Renal cortical epithelial cell (primary cell): ENCODE measurements at places on chromosomes 11 and 22. TPM values are rescaled to one million over a fixed set of nuclear protein-coding genes. Genes with fewer than 3 reads are reported as not detected.

DNA sequence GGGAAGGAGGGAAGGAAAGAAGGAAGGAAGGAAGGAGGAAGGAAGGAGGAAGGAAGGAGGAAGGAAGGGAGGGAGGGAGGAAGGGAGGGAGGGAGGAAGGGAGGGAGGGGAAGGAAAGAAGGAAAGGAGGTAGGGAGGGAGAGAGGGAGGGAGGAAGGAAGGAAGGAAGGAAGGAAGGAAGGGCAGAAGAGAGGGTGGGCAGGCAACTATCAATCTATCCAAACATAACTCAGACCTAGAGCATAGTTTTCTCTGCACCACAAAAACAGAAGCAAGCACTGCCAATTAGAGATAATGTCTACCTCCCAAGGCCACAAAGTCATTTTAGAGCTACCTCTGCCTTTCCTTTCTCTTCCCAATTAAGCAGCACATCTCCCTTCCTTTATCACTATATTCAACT is 109.1 kb downstream of the ETS1 start:
- DNase-seq, result no peak

- no peak for DNase-seq
Observed at GRCh38 chr22:50699001-50699755, 26.6 kb downstream of the SHANK3 start.

Gene OR2AG1
- total RNA-seq, result not detected in 2 replicates

Gene AIP
- total RNA-seq, result 53.2 and 56.8 TPM in 2 replicates

DNA sequence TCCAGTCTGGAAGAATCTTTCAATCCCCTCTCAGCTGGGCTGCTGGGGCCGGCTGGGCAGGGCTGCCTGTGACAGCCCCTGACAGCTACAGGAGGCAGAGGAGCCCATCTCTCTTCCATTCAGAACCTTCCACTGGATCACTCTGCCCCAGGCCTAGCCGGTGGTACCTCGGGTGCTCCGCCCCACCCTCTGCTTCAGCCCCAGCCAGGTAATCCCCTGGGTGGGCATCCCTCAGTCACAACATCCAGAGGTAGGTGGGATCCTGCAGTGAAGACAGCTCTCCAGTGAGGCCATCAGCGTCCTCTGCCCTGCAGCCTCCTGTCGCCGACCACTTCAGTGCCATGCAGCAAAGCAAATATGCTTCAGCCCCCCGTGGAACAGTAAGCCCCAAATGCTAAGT is 223.7 kb downstream of the DSCAML1 start:
- no peak for DNase-seq

DNA sequence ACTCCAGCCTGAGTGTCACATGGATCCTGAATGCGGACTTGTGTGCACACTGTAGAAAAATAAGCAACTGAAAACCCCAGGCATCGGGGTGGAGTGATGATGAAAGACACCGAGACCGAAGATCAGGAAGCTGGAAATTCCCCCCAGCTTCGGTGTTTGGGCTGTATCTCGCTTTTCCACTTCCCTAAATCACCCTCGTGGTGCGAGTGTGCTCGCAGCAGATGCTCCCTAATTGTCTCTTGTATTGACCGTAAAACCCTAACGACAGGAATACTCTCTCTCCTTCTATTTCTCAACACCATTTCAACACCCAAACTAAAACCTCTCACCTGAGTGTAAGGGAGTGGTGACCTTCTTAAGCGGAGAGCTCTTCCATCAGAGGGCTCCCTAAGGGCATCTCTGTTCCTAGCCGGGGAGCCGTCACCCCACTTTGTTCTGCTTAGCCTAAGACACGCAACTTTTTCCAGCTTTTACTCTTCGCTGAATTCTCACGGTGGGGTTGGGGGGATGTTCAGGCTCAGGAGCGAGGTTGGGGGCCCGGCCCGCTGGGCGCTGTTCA is 635 bp upstream of the GRK3 start:
- no peak for DNase-seq

- no peak for DNase-seq
Observed at GRCh38 chr11:62719302-62719978, 7.8 kb downstream of the HNRNPUL2 start.

Gene MS4A3
- total RNA-seq, result not detected in 2 replicates

Gene CABP7
- total RNA-seq, result 0.10 TPM in 1 of 2 replicates, not detected in the other

Gene SYT13
- total RNA-seq, result 12.1 and 42.2 TPM in 2 replicates

DNA sequence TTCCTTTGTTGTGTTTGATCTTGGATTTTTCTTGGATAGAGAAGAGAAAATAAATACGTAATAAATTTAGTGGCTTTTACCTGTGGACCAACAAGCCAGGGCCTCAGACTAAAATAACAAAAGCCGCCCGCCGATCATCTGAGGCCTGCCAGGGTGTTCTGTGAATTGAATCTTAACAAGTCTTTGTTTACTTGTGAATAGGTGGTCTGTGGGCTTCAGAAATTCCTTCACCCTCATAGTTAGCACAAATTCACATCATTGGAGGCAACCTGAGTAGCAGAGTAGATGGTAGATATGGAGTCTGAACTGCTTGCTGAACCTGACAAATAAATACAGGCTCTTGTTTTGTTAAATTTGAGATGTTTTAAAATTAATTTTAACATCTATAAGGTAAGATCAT is 176.3 kb upstream of the MTNR1B start:
- DNase-seq, result no peak

Gene TMX2
- 61.1 and 78.2 TPM in 2 replicates for total RNA-seq

DNA sequence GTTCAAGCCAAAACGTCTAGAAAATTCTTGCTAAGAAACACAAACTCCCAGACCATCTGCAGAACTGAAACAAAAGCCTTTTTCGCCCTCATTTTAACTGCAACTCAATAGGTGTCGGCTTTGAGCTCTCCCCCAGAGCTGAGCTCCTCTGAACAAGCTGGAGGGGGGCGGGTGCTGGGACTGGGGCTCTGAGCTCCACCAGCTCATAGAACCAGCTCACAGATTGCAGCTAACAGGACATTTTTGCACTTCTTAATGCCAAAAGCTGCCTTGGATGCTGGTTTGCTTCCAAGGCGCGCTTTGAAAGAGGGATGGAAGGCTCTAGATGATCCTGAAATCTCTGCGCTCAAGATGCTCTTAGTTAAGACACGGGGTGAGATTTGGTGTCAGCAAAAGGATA is 6.0 kb upstream of the YWHAH start:
- DNase-seq, result no peak

DNA sequence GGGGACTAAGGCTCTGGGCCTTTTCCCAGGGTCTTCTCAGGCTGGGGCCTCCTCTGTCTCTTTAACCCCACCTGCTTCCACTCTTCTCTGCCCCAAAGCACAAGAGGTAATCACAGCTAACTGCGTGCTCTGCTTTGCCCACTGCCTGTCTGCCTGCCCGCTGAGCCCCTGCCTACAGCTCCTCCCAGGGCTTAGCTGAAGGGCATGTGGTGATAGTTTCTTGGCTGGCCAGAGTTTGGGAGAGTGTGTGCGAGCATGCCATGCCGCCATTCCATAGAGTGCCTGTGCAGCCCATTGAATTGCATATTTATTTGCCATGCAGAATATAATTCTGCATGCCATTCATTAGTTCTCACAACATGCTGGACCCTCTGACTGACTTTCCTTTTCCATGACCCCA is 32.5 kb downstream of the PHLDB1 start:
- DNase-seq, result no peak

Gene LUZP2
- total RNA-seq, result not detected in 2 replicates

DNA sequence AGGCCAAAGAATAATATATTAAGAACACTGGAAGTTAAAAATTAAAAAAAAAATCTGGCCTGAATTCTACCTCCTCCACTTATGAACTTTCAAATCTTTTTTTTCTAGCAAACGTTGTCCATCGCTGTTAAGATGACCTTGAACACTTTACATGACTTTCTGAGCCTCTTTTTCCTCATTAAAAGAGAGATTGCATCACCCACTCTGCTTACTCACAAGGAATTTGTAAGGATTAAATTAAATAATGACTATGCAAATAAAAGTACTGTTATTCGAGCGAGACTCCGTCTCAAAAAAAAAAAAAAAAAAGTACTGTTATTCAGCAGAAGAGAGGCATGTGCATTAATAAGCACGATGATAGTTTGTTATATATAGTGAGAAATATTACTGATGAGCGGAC is 285.1 kb upstream of the CCDC90B start:
- peak; percentile 51 for DNase-seq

Gene NXPE1
- not detected in 2 replicates for total RNA-seq

- peak; percentile 74 for DNase-seq
Observed at GRCh38 chr11:61791737-61792309, 576 bp downstream of the TMEM258 start.

GRCh38 chr11:3904228-3904627 is 48.8 kb downstream of the STIM1 start:
- no peak for DNase-seq

- no peak for DNase-seq
Observed at GRCh38 chr11:102478673-102479299, 26.2 kb upstream of the TMEM123 start.

DNA sequence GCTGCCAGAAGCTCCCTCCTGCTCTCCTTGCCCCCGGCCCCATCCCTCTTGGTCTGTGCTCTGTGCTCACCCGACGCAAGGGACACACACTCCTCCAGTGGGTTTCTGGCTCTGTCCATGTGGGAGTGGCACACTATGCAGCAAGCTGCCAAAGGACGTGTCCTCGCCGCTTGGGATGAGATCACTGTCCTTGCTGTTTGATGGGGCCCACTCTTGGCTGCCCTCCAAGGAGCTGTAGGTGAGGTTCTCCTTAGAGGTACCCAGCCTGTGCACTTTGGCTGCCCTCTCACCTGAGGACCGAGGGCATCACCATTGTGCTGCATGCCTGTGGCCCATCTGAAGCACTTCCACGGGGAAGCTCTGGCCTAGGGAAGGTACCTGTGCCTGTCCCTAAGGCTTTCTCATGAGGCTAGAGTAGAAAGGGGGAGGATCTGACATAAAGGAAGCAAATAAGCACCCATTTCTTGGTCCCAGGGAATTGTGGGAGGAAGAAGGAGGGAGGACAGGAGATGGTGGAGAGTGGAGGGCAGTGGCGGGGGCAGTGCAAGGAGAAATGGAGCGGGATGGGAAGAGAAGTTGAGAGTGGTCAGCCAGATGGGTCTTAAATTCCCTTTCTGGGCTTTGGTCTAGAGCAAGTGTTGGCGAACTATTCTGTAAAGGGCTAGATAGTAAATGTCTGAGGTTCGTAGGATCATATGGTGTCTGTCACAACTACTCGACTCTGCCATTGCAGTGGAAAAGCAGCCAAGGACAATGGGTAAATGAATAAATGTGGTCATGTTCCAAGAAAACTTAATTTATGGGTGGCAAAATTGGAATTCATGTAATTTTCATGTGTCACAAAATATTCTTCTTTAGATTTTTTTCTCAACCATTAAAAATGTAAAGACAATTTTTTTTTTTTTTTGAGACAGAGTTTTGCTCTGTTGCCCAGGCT is 47.0 kb upstream of the AMPD3 start:
- DNase-seq, result no peak

DNA sequence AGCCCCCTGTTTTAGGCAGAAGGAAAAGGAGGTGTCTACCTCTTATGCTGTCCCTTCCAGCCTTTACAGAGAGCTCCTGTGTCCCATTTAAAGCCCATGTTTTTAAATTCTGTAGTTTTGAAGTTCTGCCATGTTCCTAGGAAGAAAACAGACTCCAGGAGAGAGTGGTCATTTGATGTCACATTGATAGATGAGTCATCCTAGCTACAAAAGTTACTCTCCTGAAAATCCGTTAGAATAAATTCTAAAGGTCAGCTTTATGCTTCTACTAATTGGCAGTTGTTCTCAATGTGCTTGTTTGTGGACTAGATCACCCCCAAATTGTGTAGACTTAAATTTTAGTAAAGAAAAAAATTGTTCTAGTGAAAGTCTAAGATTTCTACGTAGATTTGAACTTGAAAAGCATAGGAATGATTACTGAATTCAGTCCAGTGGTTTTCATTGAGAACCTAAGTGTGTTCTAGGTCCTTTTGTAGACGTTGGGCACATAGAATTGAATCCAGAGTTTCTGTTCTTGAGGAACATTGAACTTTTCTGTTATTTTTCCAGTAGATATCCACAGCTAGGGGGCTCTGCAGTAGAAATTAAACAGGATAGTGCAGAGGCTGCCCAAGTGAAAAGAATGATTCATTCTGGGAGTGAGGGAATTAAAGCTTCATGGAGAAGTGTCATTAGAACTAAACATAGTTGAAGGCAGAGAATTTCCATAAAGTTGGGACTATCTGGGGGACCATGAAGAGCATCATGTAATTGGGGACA is 140.6 kb upstream of the RASSF10 start:
- peak; percentile 71 for DNase-seq

DNA sequence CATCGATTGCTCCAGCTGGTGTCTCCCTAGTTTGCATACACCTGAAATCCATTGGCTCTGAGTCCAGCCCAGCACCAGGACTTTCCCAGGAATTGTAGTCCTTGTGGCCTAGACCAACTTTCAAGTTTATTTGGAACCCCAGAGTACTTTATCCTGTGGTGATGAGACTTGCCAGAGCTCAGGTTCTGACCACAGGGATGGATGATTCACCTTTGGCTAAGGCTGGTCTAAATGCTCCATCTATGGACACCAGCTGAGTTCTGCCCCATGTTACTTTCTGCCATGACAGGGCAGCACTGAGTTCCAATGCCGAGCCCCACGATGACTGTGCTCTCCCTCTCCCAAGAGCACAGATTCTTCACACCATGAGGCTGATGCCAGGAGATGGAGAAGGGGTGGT is 17.3 kb upstream of the INSC start:
- peak; percentile 31 for DNase-seq

Gene PGA5
- not detected in 2 replicates for total RNA-seq

DNA sequence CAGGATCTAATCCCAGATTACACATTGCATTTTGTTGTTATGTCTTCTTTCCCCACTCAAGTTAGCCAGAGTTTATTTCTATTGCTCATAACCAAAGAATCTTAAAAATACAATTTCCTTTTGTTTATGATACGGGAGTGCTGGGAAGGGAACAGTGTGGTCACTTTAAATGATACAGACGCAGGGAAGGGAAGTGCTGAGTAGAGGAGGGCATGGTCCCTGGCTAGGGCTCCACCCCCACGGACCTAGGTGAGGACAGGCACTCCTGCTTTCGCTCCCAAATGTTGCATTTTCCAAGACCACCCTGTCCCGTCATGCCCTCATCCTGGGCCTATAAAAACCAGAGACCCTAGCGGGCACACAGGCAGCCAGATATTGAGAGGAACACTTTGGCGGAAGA is 30.6 kb upstream of the NARS2 start:
- DNase-seq, result no peak

- DNase-seq, result no peak
Observed at GRCh38 chr11:8269636-8270035, 6.0 kb upstream of the LMO1 start.

- DNase-seq, result no peak
Observed at GRCh38 chr11:99343117-99343516, 322.4 kb downstream of the CNTN5 start.

GRCh38 chr22:43262990-43263644 is 76.2 kb upstream of the TTLL12 start:
- no peak for DNase-seq

GRCh38 chr11:119187123-119187892 is 2.0 kb downstream of the NHERF4 start:
- DNase-seq, result no peak

GRCh38 chr11:10581481-10582019 is 13.1 kb upstream of the LYVE1 start:
- DNase-seq, result no peak

Gene SMIM35
- not detected in 2 replicates for total RNA-seq

Gene CYB5R2
- 1.1 and 4.0 TPM in 2 replicates for total RNA-seq

- no peak for DNase-seq
Observed at GRCh38 chr11:2459016-2459725, 14.4 kb downstream of the KCNQ1 start.

Gene BTBD18
- not detected in 2 replicates for total RNA-seq
